ENCODE measurements at places on chromosomes 5 and 9.

DNA sequence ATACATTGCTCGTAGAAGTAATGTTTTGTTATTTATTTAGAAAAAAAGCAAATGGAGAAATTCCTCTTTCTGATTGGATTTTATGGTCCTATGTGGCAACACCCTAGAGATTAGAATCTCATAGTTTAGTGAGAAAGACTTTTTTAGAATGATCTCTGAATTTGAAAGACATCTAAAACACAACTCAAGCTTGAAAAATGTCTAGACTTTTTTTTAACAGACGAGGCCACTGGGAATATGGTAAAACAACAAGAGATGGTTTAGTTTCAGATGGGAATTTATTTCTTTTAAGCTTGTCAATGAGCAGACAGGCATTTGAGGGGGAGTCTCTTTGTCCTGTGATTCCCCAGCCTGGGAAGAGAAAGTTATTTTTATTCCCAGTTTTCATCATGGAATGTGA is 122.1 kb downstream of the NTRK2 start:
- no peak for DNase-seq

- DNase-seq, result peak; percentile 61
Observed at GRCh38 chr5:72152545-72152944, 45.3 kb downstream of the MAP1B start.

GRCh38 chr5:134813827-134814226 is 31.9 kb upstream of the C5orf24 start:
- DNase-seq, result no peak

DNA sequence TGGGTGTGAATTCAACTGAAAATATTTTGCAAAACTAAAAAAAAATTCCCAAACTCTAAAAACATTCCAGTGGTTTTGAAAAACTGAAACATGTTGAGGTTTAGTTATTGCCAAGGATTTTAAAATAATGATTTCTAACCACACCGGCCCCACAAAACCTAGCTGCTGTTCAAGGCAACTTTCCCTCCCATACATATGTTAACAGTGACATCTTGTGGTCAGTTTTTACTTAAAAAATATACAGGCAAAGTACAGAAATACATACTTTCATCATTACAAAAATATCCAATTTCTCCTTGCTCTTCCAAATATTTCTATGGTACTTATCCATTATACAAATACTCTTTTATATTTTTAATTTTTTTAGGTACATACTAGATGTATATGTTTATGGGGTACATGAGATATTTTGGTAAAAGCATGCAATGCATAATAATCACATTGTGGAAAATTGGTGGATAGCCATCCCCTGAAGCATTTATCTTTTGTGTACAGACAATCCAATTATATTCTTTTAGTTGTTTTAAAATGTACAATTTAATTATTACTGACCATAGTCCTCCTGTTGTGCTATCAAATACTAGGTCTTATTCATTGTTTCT is 34.4 kb upstream of the MRPS30 start:
- DNase-seq, result peak; percentile 74

GRCh38 chr9:114465906-114466900 is 39.1 kb downstream of the WHRN start:
- no peak for DNase-seq

DNA sequence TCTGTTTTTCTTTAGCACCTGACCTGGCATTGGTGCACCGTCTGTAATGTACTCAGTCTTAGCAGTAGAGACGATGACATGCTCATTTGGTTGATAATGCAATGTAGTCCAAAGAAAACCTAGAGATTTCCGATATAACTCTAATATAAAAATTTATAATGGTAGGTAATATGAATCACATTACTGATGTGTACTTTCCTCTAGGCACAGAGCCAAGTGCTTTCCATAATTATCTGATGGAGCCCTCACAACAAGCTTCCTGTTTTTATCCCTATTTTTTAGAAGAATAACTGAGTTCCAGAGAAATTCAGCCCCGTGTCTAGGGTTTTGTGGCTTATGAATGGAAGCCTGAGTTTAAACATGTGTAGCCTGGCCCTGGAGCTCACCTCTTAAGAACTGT is 53.7 kb downstream of the KDM4C start:
- peak; percentile 16 for DNase-seq

DNA sequence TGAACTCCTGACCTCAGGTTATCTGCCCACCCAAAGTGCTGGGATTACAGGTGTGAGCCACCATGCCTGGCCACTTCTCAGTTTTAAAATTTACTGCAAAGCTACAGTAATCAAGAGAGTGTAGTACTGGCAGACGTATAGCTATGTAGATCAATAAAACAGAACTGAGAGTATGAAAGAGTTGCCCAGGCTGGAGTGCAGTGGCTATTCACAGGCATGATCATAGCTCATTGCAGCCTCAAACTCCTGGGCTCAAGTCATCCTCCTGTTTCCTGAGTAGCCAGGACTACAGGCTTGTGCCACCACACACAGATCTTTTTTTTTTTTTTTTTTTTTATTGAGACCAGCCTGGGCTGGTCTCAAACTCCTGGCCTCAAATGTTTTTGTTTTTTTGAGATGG is 26.5 kb upstream of the NCS1 start:
- DNase-seq, result no peak

- DNase-seq, result no peak
Observed at GRCh38 chr5:151454166-151454565, 6.8 kb downstream of the SLC36A1 start.

DNA sequence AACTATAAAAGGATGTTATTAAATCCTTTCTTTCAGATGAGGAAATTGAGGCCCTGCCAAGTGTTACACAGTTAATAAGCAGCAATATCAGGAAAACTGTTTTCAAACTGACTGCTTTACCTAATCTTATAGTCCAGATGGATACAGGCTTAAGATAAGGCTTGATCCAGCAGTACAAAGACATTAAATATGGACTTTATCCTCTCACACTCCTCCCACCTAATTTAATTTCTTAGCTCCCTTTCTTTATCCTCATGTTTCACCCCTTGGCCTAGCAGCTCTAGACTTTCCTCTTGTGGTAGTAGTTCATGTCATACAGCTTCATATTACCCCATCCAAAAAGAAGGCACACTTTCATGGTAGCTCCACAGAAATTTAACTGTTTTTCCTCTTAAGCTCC is 164.5 kb downstream of the BAAT start:
- DNase-seq, result no peak

GRCh38 chr9:134564431-134565170 is 77.0 kb upstream of the COL5A1 start:
- peak; percentile 78 for DNase-seq

DNA sequence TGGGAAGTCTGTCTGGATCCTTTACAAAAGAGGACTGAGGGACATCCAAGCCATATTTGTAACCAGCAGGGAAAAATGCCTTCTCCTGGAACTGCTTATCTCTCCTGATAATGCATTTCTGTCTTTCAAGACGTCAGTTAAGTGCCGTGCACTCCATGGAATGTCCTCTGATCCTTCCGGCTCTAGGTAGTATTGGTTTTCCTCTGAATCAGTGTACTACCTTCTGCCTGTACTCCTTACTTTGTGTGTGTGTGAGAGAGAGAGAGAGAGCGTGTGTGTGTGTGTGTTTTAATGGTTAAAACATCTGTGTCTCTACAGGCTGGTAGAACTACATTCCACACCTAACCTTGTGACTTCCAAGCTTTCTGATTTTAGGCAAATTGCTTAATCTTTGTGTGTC is 89.9 kb downstream of the PIP5K1B start:
- DNase-seq, result no peak

DNA sequence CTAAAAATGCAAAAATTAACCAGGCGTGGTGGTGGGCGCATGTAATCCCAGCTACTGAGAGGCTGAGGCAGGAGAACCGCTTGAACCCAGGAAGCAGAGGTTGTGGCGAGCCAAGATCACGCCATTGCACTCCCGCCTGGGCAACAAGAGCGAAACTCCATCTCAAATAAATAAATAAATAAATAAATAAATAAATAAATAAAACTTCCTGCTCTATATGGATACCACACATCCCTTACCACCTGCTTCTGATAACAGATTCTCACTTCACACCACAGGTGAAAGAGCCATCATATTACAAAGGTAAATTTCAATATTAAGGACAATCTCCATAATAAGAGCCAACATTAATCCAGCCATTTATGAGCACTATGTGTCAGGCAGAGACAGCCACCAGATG is 9.4 kb upstream of the PWWP2A start:
- no peak for DNase-seq

DNA sequence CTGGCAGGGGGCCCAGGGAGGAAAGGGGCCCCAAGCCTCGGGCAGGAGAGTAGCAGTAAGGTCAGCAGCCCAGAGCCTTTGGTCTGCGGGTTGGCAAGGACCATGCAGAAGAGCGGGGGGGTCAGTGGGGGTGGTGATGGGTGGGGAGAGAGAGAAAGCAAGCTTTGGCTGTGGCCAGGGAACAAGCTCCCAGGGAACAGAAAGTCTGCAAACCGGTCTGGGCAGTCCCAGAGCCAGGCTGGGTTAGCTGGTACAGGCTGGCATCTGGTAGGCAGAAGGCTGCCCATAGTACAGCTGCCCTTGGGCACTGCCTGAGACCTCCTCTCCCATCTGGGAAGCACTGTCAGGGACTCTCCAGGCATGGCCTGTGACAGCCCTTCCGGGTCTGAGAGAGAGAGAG is 10.5 kb upstream of the EPB41L4B start:
- peak; percentile 54 for DNase-seq

- peak; percentile 83 for DNase-seq
Observed at GRCh38 chr5:172123269-172123692, 64.7 kb downstream of the STK10 start.

DNA sequence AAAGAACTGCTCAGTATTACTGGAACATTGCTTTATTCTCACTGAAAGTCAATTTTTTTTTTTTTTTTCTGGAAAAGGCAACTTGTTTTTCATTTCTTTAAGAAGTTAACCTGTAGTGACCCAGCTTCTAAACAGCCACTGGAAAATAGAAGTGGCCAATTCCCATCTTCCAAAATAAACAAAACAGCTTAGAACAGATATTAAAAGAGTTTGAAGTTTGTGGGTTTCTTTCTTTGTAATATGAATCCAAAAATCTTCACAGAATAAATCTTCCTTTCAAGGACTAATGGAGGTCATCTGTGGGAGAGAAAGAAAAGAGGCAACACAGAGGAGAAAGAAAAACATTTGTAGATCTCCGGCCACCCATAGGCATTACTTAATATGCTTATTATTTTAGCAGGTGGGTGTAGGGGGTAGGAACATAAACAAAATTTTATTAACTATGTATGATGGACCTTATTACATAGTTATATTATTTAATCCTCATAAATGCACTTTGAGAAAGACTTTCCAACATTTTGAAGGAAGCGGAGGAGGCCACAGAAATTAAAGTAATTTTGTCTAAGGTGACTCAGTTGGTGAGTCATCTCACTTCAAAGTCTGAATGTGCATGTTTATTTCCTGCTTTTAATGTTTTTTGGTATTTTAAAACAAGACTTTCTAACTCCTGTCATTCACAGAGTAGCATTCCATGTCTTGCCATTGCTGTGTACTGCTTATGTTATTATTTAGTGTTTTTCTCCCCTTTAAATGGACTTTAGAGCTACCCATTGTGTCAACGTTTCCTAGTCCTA is 1791.8 kb upstream of the WWC1 start:
- no peak for DNase-seq

GRCh38 chr5:141992349-141992963 is 20.4 kb downstream of the GNPDA1 start:
- peak; percentile 78 for DNase-seq

DNA sequence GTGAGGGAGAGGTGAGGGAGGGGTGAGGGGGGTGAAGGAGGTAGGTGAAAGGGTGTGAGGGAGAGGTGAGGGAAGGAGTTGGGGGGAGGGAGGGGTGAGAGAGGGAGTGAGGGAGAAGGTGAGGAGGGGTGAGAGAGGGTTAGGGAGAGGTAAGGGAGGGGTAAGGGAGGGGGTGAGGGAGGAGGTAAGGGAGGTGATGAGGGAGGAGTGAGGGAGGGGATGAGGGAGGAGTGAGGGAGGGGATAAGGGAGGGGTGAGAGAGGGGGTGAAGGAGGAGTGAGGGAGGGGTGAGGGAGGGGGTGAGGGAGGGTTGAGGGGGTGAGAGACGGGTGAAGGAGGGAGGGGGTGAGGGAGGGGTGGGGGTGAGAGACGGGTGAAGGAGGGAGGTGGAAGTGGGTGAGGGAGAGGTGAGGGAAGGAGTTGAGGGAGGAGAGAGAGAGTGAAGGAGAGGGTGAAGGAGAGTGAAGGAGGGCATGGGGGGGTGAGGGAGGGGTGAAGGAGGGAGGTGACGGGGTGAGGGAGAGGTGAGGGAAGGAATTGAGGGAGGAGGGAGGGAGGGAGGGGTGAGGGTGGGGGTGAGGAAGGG is 18.5 kb downstream of the NINJ1 start:
- DNase-seq, result no peak

- peak; percentile 95 for DNase-seq
Observed at GRCh38 chr9:70602321-70603019, 188.0 kb upstream of the KLF9 start.

DNA sequence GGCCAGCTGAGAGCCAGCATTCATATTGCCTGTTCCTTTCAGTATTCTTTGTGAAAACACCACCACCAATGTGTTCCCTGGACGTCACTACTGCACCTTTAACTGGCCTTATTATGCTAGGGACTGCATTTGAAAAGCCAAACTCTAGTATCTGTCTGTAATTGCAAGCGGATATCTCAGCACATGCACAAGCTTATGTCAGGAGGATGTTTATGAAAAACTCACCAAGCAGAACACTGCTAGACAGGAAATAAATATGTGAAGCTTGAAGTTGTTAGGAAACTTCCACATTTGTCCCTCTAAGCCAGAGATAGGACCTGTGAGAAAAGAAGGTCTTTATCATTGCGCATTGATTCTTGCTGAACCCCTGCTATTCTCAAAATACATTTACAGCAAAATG is 135.4 kb upstream of the CCDC152 start:
- no peak for DNase-seq

DNA sequence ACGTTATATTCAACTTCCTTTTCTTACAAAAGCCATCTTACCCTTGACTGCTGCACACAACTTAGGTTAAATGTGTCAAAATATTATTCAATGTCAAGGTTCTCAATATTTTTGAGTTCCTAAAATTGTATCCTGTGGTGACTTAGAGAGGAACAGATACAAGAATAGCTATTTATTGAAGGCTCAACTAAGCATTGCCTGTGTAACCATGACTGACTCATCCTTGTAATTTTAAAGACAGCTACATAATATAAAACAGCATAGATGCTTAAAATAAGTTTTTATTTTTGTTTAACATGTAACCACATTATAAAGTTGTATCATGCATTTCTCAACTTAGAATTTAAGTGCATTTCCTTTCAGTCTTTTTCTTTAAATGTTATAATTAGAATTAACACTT is 312.9 kb upstream of the RGMB start:
- DNase-seq, result no peak

GRCh38 chr9:136794281-136794999 is 1.7 kb upstream of the CCDC183 start:
- no peak for DNase-seq

- DNase-seq, result peak; percentile 64
Observed at GRCh38 chr9:70921136-70921535, 200.3 kb downstream of the TRPM3 start.

DNA sequence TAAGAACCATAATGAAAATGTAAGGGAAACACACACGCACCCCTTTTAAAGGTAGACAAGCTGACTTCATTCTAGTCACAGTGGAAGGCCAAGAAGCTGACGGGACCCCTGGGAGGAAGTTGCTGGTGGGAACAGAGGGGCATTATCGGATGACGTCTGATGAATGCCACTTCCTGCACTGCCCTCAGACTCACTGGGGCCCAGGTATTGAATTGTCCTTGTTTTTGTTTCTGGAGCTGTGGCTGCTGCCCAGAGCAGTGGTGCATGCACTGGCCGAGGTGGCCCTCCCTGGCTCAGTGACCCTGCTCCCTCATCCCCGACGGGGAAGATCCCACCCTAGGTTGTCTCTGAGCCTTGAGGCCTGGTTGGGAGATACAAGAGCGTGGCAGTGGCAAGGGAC is 15.3 kb upstream of the RPL26L1 start:
- DNase-seq, result no peak

GRCh38 chr5:147452165-147452811 is 57.6 kb downstream of the DPYSL3 start:
- no peak for DNase-seq
